NCI-H524 (cell line): ENCODE measurements at places on chromosomes 7 and 10.

DNA sequence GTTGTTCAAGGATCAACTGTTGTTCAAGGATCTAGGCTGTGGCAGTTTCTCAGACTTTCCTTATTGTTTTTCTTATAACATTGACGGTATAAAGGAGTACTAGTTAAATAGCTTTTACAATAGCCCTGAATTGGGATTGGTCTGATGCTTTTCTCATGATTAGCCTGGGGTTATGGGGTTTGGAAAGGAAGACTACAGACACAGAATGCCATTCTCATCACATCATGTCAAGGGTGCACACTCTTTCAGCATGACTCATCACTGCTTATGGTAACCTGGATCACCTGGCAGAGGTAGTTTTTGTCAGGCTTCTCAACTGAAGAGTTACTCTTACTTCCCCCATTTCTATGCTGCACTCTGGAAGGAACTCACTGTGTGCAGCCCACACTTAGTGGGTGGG, 194.2 kb upstream of the NPSR1 start:
- DNase-seq: no peak

- no peak for DNase-seq
These were observed 37.0 kb upstream of the NRF1 start for GRCh38 chr7:129574487-129574886.

- DNase-seq: no peak
These were observed 11.8 kb upstream of the PRKAR1B start for GRCh38 chr7:738723-739454.

DNA sequence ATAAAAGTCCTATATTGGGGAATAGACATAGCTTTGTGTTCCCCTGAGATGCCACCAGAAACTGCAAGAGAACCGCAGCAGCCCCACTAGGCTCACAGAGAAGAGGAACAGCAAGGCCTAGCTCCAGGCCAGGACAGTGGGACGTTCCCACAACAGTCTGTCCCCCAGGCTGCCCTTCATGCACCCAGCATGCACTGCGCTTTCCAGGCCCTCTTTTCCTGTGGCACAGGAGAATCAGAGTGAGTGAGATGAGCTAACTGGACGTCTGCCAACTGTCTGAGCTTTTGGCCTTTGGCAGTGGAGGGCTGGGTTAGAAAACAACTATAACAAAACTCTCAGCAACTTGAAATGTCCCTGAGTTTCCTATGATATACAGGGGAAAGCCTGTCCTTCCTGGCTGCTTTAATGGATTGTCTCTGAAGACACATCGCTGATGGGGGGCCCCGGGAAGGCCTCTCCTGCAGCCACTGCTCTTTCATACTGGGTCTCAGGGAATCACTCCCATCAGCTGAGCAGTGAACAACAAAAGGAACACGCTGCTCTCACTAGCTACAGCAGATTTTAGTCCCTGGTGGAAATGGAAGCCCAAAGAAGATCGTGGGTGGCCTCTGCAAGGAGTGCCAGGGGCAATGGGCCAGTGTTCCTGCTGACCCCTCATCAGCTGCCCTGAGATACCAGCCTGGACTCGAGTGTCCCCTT, 53.5 kb downstream of the PODXL start:
- DNase-seq: peak; percentile 69

- DNase-seq: peak; percentile 7
These were observed 578 bp downstream of the ZMYND11 start for GRCh38 chr10:135601-136464.

- DNase-seq: no peak
These were observed 49.5 kb upstream of the RSU1 start for GRCh38 chr10:16866541-16867275.

- no peak for DNase-seq
These were observed 249.7 kb downstream of the EMX2 start for GRCh38 chr10:117792214-117792613.

DNA sequence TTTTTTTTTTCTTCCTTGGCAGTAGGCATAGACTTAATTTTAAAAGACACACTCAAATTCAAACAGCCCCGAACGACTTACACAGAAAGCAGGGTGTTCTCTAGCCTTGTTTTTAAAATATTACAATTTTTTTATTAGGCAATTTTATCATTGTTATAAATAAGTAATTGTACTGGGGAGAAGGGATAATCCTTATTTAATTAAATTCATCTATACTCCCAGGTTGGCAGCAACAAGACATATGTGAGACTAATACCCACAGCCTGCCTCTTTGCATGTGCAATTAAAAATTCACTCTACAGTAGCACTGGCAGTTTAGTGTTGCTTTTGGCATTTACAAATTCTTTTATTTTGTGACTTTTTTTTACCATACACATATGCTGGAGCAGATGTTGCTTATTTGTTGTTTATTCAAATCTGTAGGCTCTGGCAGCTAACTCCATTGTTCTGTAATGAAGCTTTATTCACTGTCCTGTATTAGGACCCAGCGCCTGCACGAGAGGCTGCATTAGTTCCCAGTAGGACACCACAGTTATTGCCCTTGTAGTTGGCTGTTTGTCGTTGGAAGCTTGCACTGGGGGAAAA, 84.9 kb upstream of the PPP1R17 start:
- peak; percentile 32 for DNase-seq

DNA sequence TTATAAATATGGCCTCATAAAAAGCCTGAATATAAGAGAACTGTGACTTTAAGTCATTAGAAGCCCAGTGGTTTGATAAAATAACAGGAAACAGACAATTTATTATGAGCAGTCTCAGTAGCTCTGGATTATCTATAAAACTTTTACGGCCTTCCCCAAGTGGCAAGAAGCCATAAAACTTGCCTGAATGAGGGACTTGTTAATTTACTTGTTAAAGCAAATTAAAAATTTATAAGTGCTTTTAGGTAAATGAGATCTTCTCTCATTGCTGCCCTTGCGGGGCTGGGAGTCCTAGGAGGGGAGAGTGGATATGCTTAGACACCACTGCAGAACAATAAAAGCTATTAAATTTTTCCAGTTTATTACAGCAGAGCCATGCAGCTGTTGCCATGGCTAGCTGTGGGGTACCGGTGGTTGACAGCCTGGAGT, 499.9 kb downstream of the AUTS2 start:
- DNase-seq: peak; percentile 15

- no peak for DNase-seq
These were observed 2.9 kb downstream of the FZD8 start for GRCh38 chr10:35639021-35639727.

GRCh38 chr7:45216181-45216580, 58.6 kb downstream of the RAMP3 start:
- DNase-seq: no peak

GRCh38 chr10:8070440-8070839, 16.0 kb downstream of the GATA3 start:
- DNase-seq: no peak

GRCh38 chr7:7772397-7772821, 54.0 kb upstream of the RPA3 start:
- no peak for DNase-seq

DNA sequence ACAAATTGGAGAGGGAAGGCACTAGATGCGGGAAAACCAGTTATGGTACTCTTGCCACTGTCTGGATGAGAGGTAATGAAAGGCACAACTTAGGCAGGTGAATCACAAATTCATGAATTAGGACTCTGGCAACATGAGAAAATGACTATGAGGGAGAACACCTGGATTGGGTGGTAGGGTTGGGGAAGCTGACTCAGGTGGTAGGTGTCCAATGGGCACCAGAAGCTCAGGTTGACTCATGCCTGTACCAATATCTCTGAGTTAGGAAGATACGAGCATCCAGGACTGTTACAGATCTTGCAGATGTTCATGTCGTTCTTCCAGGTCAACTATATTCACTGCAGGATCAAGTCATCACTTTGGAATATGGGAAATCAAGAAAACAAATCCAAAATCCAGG, 56.7 kb downstream of the NPY start:
- DNase-seq: no peak

GRCh38 chr10:75102830-75103673, 8.4 kb upstream of the SAMD8 start:
- no peak for DNase-seq

GRCh38 chr7:92751902-92752901, 84.2 kb downstream of the CDK6 start:
- DNase-seq: no peak

- no peak for DNase-seq
These were observed 5.7 kb downstream of the TRIM8 start for GRCh38 chr10:102649797-102650654.

DNA sequence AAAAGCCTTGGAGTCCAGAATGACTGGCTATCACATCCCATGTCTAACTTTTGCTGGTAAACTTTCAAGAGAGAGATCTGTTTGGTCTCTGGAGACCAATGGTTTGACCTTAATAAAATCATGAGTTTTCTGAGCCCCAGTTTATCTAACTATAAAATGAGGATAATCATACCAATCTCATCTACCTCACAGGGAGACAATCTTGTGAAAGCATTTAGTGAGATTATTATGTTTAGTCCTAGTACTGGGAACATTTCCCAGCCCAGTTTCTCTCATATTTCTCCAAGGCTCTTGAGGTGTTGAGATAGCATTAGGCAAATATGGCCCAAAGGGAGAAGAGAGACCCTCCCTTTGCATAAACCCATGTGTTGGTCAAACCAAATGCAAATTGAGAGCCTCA, 25.8 kb downstream of the ABCC2 start:
- no peak for DNase-seq

DNA sequence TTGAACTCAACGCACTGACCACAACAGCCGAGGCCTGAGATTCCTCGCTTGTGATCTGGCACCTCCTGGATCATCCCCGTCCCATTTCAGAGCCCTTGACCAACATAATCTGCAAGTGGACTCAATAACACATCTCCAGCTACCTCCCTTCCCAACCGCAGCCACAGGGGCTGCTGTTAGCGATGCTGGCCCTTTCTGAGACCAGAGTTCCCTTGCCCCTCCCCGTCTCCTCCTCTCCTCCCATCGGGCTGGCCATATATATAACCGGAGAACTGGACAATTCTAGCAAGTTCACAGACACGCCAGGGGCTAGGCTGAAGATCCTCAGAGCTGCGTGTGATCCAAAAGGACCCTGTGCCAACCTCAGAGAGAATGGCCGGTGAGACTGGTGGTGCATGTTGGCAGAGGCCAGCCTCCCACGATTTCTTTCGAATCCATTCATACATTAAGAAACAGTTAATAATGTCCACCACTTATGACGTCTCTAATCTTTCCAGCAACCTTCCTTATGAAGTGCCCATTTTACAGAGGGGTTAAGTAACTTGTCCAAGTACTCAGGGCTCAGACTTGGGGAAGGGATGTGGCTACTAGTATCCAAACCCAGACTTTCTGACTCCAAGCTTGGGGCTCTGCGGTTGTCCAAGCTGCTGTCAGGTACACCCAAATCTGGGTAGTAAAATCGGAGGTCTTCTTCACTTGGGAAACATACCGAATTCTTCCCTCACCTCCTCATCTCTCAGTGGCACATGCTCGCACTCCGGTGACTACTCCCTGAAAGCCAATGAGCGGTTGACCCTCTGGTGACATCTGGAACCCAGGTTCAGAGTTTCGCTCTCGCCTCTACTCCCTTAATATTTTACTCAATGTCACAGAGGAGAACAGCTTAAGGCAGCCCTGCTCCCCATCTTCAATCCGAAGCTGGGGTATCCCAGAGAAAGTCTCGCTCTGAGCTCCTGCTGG, 11.2 kb upstream of the FEZF1 start:
- DNase-seq: no peak

GRCh38 chr7:2527505-2528467, 8.2 kb downstream of the LFNG start:
- no peak for DNase-seq

GRCh38 chr7:34762764-34763163, 104.7 kb downstream of the NPSR1 start:
- no peak for DNase-seq

GRCh38 chr10:125133696-125134482, 26.5 kb downstream of the CTBP2 start:
- DNase-seq: no peak

- DNase-seq: no peak
These were observed 18.1 kb upstream of the ITGB8 start for GRCh38 chr7:20312562-20312961.

DNA sequence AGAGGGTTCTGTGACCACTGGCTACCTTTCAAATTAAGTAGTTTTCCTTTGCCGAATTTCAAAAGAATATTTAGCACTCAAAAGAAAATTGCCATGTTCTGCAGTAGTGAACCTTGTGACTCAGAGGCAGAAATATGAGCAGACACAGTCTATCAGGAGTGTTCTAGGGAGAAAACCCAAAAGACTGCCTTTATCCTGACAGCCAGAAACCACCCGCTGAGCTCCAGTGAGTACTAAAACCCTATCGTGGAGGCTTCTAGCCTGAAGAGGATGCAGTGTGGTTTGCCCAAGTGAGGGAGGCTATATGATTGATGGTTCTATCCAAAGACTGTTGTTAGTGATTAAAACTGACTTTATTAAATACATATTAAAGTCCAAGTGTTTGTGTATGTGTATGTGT, 21.9 kb downstream of the CHRM2 start:
- DNase-seq: no peak

- no peak for DNase-seq
These were observed 439.1 kb upstream of the MGMT start for GRCh38 chr10:129027906-129028305.

DNA sequence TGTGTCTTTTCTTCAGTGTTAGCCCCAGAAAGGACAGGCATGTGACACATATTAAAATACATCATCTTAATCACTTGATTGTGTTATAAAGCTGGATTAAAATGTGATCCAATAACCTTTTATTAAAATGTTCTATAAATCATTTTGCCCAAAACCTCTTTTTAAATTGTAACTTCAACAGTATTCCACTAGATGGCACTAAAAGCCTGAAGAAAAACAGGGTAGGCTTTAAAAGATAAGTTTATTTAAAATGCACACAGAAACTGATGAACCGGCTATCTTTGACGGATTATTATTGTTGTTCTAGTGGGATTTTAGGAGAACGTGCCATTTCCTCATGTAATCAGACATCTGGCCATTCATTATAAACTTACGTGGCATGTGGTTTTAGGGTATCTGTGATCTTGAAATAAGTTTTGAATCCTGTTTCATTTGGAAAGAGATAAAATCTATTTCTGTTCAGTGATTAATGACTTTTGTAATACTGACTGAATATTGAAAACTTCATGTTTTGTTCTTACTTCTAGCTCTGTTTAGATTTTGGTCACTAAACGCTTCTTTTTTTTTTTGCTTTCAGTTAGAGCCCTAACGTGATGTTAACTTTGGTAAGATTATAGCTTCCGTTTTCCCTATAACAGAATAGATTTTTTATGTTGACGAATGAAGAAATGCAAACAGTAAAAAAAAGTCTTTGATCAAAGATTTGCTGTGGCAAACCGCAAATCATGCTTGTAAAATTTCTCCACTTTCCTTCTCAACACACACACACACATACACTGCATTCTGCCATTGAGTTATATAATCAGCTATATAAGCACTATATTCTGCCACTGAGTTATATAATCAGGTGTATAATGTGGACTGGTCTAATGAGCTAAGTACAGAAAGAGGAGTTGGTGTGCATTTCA, 13.6 kb downstream of the VPS50 start:
- DNase-seq: no peak
